RCC 7860 (cell line): ENCODE measurements at places on chromosomes 12 and 14.

GRCh38 chr12:12561371-12562015 lies 1.2 kb downstream of the DUSP16 start:
- peak; percentile 15 for DNase-seq

- DNase-seq: no peak
Observed at GRCh38 chr14:38941488-38941887, 161.5 kb downstream of the SEC23A start.

GRCh38 chr12:82593901-82594396 lies 92.8 kb upstream of the TMTC2 start:
- DNase-seq: no peak

GRCh38 chr12:51222461-51222860 lies 4.6 kb upstream of the POU6F1 start:
- no peak for DNase-seq

GRCh38 chr12:69469854-69470188 lies 367 bp upstream of the FRS2 start:
- DNase-seq: no peak

- DNase-seq: peak; percentile 48
Observed at GRCh38 chr12:6697584-6698351, 2.8 kb downstream of the PIANP start.

DNA sequence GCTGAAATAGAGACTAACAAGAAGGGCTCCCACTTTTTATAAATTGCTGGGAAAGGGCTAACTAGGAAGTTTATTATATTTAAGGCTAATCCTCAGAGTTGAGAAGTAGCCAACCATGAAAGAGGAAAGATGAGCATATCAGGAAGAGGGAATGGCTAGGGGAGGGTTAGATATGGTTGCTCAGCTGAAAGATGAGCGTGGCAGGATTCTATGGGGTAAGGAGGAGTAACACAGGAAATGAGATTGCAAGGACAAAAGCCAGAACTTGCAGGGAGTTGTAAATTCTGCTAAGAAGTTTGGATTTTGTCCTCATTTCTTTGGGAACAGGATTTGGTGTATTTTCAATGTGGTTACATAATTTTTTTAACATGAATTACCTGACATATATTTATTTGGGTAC lies 127.4 kb upstream of the ATP2B1 start:
- DNase-seq: no peak

GRCh38 chr12:39935275-39935674 lies 170.6 kb downstream of the SLC2A13 start:
- DNase-seq: peak; percentile 6

DNA sequence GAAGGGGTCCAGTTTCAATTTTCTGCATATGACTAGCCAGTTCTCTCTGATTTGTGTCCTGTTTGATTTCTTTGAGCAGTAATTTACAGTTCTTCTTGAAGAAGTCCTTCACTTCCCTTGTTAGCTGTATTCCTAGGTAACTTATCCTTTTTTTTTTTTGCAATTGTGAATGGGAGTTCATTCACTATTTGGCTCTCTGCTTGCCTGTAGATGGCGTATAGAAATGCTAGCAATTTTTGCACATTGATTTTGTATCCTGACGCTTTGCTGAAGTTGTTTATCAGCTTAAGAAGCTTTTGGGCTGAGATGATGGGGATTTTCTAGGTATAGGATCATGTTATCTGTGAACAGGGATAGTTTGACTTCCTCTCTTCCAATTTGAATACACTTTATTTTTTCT lies 77.6 kb upstream of the NID2 start:
- no peak for DNase-seq

GRCh38 chr12:2384533-2385351 lies 332.0 kb downstream of the CACNA1C start:
- no peak for DNase-seq

GRCh38 chr12:13069380-13069779 lies 25.2 kb downstream of the FAM234B start:
- no peak for DNase-seq

DNA sequence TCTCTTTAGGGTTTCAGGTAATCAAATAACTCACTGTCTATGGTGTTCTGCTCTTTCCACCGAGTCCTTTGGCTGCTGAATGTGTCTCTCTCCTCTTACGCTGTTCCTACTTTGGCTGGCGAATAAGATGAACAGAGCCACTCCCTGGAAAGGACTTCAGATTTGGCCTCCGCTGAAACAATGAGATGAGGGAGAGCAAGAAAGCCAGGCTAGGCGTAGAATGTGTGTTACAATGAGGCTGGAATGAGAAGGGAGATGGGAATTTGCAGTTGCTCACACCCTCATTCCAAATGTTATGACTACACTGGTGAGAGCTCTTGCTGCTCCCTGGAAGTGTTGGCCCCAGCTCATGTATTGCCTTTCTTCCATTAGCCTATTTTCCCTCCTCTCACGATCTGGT lies at the start of gene MFAP5:
MFAP5 (minus strand) TSS at position 234 of the 400 bp plus-strand sequence. CDS start 722 bp downstream, outside the sequence.
- DNase-seq: no peak

- no peak for DNase-seq
Observed at GRCh38 chr12:120599672-120600552, 18.7 kb upstream of the POP5 start.

DNA sequence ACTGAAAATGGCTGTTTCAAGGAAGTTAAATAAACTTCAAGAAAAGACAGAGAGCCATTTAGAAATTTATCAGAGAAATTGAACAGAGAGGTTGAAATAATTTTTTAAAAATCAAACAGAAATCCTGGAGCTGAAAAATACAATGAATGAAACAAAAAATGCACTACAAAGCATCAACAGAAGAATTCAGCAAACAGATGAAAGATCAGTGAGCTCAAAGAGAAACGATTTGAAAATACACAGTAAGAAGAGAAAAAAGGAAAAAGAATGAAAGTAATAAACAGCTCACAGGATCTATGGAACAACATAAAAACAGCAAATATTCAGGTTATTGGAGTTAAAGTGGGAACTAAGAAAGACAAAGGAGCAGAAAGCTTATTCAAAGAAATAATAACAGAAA lies 26.2 kb downstream of the COX16 start:
- no peak for DNase-seq

- DNase-seq: no peak
Observed at GRCh38 chr12:111384596-111384995, 15.7 kb upstream of the PHETA1 start.
